Central memory CD8-positive, alpha-beta T cell (primary cell): ENCODE measurements at places on chromosomes 13 and 19.

- DNase-seq = no peak
Measured at GRCh38 chr19:850221-850978, 1.7 kb upstream of the ELANE start.

GRCh38 chr13:42239644-42240043 is 32.3 kb upstream of the AKAP11 start:
- no peak for DNase-seq

- no peak for DNase-seq
Measured at GRCh38 chr19:50252111-50252886, 48.9 kb downstream of the MYH14 start.

- no peak for DNase-seq
Measured at GRCh38 chr19:46205183-46205984, 24.2 kb upstream of the IGFL1 start.

DNA sequence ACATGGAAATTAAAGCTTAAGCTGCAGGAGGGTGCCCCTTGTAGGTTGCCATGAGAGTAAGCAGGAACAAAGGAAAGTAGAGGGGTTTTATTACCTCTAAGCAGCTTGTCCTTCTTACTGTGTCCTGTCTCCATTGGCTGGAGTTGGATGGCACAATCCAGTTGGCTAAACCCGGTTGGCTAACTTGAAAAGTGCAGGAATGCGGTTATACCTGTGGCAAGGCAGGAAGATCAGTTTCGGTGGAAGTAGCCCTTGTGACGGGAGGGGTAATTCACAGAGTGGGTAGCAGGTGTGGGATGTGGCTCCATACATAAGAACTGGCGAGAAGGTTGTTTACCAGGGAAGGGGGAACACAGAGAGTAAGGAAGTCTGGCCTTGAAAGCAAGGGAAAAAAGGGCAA is 3.2 kb downstream of the ZNF726 start:
- no peak for DNase-seq

- peak; percentile 88 for DNase-seq
Measured at GRCh38 chr19:15432629-15433518, 14.1 kb upstream of the AKAP8L start.

DNA sequence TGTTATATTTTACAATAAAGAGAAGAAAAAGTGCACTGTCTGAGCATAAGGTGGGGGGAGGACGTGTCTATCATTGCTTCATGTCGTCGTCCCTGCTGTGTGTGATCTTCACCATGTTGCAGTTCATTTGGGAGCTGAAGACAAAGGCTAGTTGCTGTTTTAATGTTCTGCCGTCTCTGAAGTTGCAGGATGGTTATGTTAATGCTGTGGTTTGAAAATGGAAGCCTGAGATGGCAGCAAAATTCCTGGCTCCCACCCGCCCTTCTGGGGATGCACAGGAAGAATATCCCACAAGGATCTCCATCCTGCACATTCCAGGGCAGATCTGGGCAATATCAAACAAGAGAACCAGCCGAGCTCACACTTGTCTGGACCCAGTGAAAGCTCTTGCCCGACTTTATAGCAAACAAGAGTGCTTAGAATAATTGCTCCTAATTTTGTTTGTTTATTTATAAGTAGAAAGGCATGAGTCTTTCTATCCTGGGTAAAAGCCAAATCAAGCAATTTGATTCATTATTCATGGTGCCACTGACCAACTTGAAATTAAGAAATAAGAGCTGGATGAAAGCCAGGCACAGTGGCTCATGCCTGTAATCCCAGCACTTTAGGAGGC is 110.3 kb upstream of the ABCC4 start:
- no peak for DNase-seq

DNA sequence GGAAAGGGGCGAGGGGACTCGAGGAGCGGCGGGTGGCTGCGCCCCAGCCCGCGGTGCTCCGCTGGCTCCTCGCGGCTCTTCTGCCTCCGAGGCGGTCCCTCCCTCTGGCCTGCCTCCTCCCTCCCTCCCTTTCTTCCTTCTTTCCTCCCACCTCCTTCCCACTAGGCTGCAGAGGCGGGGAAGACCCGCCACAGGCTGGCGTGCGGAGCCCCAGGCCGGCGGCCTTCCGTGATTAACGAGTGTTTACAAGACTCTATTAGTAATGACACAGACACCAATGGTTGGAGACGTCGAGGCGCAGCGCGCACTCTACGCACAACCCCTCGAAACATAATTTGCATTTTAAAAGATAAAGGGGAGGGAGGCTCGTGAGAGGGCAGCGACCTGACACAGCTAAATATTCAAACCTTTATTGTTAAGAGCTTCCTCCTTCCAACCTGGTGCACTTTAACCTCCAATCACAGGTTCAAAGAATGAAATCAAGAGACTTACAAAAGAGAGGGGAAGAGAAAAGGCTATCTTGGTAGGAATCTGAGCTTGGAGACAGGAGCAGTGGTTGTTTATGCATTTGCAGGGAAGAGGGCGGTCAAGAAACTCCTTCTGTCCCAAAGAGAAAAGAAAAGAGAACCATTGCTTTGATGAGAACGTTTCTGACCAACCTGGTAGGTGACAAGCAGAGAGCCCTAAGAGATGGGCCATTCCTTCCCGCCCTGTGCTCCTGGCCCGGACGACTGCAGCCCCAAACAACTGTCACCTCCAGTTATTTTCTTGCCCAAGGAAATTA is at the start of gene CDX2:
Gene CDX2 (minus strand): TSS at position 234 of the 784 bp plus-strand sequence. CDS start 309 bp downstream, outside the sequence.
- DNase-seq = no peak
